ENCODE measurements at places on chromosomes 7 and 10.

DNA sequence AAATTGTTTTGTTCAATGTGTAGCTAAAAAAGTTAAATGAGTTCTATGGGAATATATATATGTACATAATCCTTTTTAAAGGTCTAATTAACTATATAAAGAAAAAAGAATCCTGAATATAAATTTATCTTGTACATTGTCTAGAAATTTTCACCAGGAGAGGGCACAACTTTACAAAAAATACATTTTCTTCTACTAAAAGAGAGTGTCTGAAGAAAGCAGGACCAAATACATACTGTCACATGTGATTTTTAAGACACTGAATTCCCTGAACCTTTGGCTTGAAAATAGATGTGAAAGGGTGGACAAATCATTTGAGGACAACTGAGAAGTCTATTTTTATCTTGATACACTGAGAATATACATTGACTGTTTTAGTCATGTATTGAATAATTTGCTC lies 204.3 kb downstream of the DGKB start:
- DNase-seq = no peak

DNA sequence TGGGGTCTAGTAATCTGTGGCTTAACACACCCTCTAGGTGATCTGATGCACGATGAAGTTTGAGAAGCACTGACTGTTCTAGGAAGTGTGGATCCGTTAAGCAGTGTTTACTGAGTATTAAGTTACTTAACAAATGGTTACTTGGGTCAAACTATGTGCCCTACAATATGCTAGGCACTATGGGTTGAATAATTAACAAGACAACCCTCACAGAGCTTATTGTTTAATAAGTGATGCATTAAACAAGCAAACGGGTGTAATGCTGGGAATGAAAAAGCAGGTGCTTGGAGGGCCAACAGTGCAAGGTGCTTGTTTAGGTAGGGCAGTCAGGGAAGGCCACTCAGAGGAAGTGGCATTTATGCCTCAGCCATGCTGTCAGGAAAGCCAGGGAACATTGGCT lies 378.0 kb upstream of the PODXL start:
- DNase-seq = no peak

- DNase-seq = no peak
These were observed 1039.6 kb upstream of the LRRN3 start for GRCh38 chr7:110051372-110051771.

DNA sequence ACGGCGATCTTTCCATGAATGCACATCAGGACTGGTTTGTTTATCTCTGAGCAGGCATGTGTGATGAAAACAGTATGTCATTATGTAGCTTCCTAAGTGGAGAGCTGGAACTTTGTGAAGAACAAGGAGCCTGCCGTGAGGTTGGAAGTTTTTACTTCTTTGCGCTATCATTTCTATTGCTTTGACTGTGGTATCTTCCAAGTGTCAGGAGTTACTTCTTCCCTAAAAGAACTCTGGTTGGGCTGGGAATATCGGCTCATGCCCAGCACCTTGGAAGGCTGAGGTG lies 167.4 kb upstream of the AHR start:
- DNase-seq = no peak

DNA sequence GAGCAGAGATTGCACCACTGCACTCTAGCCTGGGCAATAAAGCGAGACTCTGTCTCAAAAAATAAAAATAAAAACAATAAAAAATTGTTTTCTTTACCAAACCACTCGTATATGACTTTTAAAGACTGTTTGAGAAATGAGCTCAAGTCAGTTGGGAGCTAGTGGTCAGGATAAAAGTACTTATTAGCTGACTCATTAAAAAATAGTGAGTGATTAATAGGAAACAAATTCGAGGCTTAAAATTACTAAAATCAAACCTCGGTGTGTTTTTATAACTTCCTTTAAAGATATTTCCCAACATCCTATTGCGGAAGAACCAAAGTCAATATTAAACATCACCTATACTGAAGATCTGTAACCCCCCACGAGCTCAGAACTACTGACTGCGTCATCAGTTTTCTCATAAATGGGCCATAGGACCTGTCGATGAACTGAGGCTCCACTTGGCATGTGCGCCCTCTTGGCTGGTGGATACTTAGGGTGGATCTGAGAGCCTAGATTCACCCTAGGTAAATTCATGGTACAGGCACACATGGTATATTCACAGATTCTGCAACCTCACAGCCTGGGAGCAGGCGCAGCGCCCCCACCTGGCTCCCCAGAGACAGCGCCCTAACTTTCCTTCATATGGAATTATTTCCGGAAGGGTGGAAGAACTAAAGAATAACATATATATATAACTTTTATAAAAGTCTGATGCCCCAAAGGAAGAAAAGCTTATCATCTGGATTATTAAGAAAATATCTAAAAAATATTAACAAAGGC lies 9.2 kb downstream of the MKI67 start:
- no peak for DNase-seq

GRCh38 chr7:38975944-38976392 lies 1.7 kb upstream of the POU6F2 start:
- no peak for DNase-seq

- no peak for DNase-seq
These were observed 3.8 kb downstream of the ICA1 start for GRCh38 chr7:8258166-8258565.

DNA sequence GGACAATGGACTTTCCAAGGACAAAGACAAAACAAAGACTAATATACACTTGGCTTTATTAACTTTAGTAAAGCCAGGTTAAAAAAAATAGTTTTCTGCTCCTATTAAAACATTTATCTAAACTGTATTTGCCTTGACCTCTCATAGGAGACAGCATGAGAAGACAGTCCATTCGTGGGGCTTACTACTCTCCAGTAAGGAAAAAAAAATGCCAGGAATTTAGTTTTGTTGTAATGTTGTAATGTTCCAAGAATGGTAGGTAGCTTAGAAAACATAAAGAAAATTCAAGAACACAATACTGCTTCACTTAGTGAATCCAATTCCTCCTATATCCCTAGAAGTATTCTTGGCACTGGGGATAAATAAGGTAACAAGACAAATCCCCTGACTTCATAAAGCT lies 81.7 kb downstream of the KMT2C start:
- DNase-seq = no peak

GRCh38 chr7:112108981-112109380 lies 97.2 kb downstream of the DOCK4 start:
- DNase-seq = no peak

GRCh38 chr10:66214721-66215404 lies 711.0 kb upstream of the LRRTM3 start:
- no peak for DNase-seq

GRCh38 chr7:12779947-12780346 lies 92.5 kb downstream of the ARL4A start:
- no peak for DNase-seq

DNA sequence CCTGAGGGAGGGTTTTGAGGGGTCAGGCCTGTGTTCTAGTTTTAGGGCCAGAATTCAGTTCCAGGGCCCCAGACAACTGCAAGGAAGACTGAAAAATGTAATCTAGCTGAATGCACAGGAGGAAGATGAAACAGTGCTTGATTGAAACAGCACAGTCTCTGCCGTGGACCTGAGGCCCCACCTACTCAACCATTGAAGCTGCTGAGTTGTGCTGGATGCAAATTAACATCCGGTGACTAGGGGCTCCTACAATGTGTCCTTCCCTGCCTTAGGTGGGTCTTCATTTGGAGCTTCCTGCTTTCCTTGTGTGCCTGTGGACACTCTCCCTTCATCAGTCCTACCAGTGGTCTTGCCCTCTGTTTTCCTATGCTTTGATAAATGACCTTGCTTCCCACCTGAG lies 5.7 kb downstream of the GLRX3 start:
- no peak for DNase-seq

- no peak for DNase-seq
These were observed 19.9 kb upstream of the GPER1 start for GRCh38 chr7:1068013-1068412.

- DNase-seq = no peak
These were observed 20.7 kb downstream of the ANTXRL start for GRCh38 chr10:46307281-46308112.

DNA sequence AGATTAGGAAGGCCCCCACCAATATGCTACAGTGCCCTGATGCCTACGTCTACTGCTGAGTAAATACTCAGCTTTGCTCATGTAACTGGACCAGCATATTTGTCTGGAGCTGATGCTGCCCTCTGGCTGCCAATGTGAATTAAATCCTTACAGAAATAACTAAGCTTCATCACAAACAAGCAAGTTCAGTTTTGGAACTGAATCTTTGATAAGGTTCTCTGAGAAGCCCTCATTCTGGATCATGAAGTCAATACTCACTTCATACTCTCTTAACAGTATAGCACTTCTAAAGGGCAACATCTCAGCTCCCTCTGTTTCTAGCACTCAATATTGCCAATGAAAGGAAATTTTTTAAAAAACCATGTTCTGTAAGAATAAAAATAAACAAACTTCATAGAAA lies 246.7 kb downstream of the ETV1 start:
- no peak for DNase-seq

- no peak for DNase-seq
These were observed 156.9 kb upstream of the C7orf33 start for GRCh38 chr7:148433521-148434180.

- no peak for DNase-seq
These were observed 4.8 kb downstream of the IDI1 start for GRCh38 chr10:1044146-1044545.

DNA sequence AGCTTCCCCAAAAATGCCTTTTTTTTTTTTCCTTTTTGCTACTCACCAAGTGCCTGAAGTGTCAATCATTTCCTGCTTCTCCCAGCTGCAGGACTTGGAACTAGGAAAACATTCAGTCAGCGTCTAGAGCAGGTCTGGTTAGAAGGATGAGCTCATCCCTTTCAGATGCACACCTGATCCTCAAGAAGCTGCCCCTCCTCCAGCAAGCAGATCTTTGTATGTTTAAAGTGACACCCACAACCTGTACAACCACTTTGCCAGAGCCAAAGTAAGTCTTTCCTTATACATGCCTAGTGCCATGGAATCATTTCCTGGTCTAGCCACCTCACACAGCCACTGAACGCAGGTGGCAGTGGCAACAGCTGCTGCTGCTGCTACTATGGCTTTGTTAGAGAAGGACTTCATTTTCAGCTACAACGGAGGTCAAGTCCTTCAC lies 10.4 kb upstream of the USP54 start:
- DNase-seq = no peak

- no peak for DNase-seq
These were observed 384.4 kb downstream of the CDC14C start for GRCh38 chr7:49308787-49309186.

DNA sequence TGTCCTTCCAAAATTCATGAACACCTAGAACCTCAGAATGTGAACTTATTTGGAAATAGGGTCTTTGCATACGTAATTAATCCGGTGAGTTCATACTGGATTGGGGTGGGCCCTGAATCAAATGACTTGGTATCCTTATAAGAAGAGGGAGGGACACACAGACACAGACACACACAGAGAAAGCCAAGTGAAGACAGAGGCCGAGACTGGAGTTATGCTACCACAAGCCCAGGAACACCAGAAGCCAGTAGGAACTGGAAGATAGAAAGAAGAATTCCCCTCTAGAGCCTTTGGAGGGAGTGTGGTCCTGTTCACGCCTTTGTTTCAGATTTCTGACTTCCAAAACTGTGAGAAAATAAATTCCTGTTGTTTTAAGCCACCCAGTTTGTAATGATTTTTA lies 17.1 kb upstream of the PHF14 start:
- DNase-seq = no peak

DNA sequence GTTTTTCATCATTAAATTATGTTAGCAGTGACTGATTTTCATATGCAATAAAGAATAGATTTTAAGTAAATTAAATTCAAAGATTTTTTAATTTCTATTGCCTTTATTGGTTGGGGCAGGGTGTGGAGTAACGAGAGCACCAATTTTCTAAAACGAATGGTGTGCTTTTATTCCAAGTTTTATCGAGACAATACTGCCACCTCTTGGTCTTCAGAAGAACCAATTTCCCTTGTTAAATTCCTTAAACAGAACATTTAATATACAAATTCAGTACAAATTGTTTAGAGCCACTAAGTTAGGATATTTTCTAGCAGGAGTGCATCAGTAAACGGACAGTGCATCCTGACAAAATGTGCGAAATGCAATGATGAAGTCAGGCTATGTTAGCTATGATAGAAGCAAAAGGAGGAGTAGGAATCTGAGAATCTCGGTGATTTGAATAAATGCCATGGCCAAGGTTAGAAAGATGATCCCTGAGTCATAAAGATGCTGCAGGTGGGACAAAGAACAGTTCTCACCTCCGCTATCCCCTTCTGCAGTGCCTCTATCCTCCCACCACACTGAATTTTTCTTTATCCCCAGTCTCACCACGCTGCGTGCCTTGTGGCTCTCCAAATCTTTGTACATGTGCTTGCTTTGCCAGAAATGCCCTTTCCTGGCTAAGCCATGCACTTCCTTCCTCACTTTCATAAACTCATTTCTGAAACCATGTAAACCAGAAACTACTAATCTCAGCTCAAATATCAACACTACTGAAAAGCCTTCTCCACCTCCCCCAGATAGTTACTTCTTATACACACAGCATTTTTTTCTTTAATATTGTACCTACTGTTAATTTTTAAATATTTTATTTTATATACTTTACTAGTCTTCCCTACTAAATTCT lies 31.9 kb upstream of the AGBL3 start:
- DNase-seq = no peak

GRCh38 chr10:118926072-118926417 lies 103.5 kb upstream of the NANOS1 start:
- DNase-seq = no peak

DNA sequence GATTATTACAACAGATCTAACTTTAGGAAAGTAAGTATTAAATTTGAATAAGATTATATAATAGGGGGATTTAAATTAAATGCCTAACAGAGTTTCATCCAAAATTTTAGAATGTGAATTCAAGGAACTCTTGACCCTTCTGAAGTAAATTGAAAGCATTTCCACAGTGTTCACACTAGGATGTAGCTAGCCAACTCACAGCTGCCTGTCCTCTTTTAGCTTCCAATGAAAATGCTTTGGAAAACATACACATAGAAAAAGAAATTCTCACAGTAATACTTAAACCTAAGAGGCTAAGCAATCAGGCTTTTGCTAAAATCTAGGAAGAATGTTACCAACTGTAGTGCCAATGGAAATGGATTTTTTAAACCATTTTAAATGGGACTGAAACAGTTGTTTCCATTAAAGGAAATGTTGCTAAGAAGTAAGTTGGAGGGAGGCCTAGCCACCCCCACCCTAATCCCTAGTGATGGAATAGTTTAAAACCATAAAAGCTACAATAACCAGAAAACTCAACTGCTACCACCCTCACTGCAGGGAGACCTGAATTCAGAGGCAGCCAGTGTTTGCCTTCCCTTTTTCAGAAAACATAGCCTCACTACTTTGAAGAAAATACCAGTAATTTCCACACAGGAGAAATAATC lies 58.3 kb downstream of the REEP3 start:
- no peak for DNase-seq

- peak; percentile 14 for DNase-seq
These were observed 879 bp downstream of the NUDT5 start for GRCh38 chr10:12194752-12195271.

- DNase-seq = no peak
These were observed 146.0 kb upstream of the NAMPT start for GRCh38 chr7:106430535-106431455.

DNA sequence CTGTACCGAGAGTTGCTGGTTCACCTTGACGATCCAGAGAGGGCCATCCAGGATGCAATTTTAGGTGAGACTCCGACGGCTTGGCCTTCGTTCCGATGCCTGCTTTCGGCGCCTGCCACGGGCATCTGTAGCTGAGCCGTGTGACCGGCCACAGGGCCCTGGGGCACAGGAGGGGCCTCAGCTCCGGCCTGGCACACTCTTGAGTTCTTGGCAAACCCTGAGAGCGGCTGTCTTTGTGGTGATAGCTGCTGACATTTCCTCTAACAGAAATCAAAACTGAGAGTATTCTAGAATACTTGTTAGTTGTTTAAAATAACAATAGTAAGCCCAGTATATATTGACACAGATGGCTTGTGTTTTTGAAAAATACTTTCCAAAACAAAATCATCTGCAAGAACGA lies 52.2 kb upstream of the SUN1 start:
- no peak for DNase-seq
